Activated CD4-positive, alpha-beta T cell treated with anti-CD3 and anti-CD28 coated beads, Interleukin-2, amount 50 U/mL, for 48 hours (primary cell): ENCODE measurements at places on chromosomes 11 and 22.
A peak's percentile ranks its signal among the peaks of the same experiment; 100 is the strongest.

DNA sequence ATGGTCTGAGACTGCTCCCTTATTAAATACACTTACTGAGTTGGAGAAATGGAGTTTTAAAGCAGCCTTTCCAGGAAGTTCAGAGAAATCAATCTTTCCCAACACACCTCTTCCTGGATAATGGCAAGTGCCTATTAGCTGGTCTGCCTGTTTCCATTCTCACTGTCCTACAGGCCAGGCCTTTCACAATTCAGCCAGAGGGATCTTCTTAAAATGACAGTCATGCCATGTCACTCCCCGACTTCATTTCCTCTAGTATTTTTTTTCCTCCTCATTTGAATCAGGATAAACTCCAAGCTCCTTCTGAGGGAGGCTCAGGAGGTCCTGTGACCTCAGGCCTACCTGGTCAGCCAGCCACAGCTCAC, 62.6 kb downstream of the FDX1 start:
- no peak for DNase-seq

DNA sequence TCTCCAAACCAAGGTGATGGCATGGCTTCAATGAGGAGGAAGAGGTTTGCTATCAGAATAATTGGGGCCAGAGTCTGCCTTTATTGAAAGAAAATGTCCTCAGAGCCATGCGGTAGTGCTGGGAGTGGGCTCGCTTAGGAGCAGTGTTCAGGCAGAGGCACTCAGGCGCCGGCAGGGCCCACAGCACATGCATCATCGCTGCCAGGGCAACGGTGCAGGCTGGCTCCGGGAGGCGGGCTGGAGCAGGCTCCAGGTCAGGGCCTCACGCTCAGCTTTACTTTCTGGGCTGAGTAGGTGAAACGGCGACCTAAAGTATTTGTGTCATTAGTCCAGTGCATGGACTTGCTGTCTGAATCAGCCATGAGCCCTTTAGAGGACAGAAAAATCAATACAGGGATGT, 169.9 kb upstream of the CCDC90B start:
- no peak for DNase-seq

GRCh38 chr11:34033399-34033798, 18.1 kb upstream of the CAPRIN1 start:
- DNase-seq = no peak

DNA sequence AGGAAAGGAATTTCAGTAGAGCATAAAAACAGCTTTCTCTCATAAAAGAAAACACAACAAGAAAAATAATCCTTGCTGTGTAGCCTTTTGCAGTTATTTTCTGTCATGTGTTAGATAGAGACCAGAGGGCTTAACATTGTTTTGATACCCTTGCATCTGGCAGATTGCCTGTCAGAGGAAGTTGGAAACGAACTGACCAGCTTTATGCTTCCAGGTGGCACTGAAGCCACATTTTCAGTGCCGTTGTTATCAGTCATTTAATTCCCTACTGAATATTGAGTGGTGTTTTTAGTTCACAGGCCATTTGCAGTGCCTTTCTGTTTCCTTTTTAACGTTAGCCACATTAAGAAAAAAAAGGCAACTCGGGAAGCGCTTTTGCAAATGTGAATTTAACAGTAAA, 21.5 kb upstream of the RAG2 start:
- no peak for DNase-seq

DNA sequence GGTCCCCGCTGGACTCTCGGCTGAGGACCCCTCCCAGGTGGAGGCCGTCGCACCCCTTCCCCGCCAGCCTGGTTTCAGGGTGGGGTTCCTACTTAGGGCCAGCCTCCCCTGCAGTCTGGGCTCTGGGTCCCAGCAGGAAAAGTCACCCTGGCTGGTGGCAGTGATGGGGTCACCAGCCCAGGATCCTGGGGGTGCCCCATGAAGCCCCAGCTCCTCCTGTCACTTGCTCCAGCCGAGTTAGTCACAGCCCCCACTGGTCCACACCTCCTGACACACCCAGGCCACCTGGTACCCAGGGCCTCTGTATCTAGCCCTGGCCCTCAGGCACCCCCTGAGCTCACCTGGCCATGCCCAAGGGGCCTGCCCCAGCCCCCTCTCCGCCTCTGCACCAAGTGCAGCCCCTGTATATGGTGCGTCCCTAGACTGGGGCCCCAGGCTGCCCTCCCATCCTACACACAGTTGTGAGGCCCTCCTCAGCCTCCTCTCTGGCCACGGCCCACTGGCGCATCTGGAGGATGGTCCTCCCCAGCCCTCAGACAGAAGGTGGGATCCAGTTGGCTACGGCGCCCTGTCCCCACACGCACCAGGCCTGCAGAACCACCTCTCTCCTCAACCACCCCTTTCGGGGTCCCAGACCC, 6.7 kb downstream of the PLXNB2 start:
- DNase-seq = no peak

GRCh38 chr11:134756811-134757540, 344.9 kb upstream of the B3GAT1 start:
- DNase-seq = no peak

GRCh38 chr11:72421351-72421750, 13.0 kb downstream of the CLPB start:
- DNase-seq = no peak

DNA sequence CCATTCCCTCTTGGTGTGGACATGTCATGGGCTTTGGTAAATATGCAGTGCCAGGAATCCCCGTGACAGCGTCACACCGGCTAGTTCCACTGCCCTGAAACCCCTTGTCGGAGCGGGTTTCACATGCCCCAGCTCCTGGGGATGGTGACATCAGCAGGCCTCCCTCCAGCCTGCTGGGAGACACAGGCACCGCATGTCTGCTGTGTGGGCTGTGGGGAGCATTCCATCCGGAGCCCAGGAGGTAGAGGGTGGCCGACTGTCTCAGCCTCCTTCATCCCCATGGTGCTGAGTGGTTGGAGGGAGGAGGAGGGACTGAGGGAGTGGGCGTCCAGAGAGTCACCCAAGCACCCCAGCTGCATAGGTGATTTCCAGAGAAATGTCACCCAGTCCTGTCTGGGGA, 1161.1 kb downstream of the BRD1 start:
- no peak for DNase-seq

DNA sequence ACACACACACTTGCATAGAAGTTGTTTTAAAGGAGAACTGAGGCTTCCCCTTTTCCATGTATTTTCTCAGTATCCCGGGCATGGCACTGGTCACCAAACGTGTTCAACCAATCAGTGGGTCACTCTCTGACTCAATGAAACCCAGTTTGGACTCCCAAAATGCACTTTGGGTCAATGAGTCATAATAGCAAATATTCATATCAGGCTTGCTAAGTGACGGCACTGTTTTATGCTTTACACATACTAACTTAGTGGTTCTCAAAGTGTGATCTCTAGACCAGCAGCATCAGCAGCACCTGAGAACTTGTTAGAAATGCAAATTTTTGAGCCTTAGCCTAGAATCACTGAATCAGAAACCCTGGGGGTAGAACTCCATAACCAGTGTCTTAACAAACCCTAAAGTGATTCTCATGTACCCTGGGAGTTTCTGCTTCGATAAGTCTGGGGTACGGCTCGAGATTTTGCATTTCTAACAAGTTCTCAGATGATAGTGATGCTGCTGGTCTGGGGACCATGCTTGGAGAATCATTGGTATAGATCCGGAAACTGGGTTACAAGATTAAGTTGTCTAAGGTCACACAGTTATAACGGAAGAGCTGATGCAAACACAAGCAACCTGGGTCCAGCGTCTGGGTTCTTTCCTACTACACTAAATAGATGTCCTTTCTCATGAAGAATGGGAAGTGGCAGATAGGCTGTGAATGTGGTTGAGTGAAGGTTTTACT, 35.6 kb downstream of the ETS1 start:
- DNase-seq = peak; percentile 28

DNA sequence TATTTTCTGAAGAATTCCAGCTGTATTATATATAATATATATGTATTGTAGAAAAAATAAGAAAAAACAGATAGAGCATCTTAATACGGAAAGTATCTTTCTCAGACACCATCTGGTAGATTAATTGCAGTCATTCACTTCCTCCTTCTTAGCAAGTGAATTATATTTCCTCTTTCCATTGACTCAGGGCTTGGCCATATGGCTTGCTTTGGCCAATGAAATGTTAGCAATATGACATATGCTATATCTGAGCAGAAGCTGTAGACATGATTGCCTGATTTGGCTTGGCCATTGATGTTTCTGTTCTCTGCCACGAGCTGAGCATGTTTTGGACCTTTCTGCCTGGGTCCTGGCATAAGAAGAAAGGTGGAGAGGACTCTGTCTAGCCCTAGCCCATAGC, 34.4 kb upstream of the ZBED5 start:
- no peak for DNase-seq

DNA sequence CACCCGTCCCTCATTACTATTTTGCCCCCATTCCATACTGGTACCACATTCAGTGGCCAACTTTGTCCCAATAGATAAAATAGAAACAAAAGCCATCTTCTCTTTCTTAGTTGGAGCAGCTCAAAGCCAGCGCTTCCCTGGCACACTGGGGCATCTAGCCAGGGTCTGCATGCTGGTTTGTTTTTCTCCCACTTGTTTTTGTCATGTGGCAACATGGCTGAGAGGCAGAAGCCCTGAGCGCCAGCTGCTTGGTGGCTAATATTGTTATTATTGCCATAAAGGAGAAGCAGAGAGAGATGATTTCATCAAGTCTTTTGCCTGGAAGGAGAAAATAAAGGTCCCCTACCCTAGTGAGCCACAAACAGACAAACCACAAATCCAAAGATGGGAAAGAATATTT, 48.4 kb upstream of the CRTAM start:
- DNase-seq = no peak

DNA sequence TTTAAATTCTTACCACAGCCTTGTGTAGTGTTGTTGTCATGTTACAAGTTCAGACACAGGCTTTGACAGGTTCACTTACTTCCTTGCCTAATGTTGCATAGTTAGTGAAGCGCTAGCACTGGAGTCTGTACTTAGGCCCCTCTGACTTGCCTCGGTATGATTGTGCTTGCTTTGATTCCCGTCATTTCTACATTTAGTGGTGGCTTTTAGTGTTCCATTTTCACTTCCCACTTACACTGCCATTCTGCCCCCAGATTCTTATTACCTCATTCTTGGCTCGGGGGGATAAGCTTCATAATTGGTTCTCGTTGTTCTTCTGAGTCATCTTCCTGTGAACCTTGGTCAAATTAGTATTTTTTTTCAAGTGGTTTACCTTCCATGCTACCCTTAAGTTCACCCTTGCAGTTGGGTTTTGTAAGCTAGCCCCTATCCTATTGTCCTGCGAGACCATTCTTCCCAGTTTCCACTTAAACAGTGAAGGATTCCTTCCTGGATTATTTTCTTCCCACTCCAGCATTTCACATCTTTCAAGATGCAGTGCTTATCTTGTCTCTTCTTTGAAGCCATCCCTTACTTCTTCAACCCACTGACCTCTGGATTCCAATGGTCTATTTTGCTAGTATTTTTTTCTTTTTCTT, 68.7 kb downstream of the DDX10 start:
- DNase-seq = peak; percentile 46

GRCh38 chr11:61946894-61947293, 3.3 kb upstream of the BEST1 start:
- DNase-seq = no peak

- no peak for DNase-seq
These were observed 27.4 kb downstream of the FBLN1 start for GRCh38 chr22:45529971-45530575.

DNA sequence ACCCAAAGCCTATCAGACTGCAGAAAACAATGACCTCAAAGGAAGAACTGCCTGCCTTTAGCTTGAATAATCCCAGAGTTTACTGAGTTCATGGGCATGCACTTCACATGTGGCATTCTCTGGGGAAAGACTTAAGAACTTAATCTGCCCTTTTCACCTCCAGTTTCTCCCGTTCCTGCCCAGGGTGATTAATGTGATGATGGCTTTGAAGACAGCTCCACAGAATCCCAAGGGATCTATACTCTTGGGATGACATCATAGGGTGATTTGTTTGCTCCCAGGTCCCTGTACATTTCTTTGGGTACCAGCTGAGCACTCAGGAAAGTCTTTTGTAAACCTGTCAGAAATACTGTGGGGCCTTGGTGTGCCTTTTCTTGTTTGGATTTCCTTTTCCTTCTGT, 14.0 kb downstream of the FJX1 start:
- DNase-seq = no peak

DNA sequence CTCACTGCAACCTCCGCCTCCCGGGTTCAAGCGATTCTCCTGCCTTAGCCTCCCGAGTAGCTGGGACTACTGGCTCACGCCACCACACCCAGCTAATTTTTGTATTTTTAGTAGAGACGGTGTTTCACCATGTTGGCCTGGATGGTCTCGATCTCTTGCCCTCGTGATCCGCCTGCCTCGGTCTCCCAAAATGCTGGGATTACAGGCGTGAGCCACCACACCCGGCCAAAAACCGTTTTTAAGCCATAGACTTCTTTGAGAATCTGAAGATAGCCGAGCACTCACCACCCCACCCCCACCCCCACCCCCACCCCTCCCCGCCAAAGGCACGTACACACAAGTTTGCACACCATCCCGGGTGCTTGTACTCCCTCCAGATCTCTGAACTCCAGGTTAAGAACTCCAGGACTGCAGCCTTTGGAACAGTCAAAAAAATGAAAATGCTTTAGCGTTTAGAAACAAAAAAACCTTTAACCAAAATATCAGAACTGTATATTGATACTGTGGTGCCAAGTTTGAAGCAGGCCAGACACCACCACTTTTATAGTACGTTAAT, 1.5 kb downstream of the CRKL start:
- DNase-seq = peak; percentile 11

DNA sequence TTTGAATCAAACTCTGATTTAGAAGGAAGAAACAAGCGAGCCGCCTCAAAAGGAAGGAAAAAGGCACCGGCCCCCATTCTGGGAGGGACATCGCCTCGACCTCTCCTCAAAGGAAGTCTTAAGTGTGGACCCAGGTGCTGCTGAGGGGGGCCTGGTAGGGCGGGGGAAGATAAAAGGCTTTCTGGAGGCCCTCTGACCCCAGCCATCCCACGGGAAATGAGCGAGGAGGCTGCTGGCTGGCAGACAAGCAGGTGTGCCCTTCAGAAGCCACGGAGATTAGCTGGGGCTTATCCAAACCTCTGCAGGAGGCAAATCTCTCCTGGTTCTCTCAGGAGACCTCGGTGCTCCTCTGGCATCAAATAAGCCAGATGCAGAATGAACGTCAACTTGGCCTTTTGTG, 171.4 kb upstream of the BLID start:
- no peak for DNase-seq

- DNase-seq = no peak
These were observed 17.0 kb downstream of the SLC22A12 start for GRCh38 chr11:64608046-64608445.

- DNase-seq = no peak
These were observed 716.9 kb upstream of the ANO3 start for GRCh38 chr11:25615069-25615468.
